ENCODE measurements at places on chromosomes 2 and 18.

- no peak for DNase-seq
Measured at GRCh38 chr18:43022874-43023273, 92.6 kb downstream of the RIT2 start.

- peak; percentile 96 for DNase-seq
Measured at GRCh38 chr2:240434728-240435456, 571 bp upstream of the GPC1 start.

GRCh38 chr18:61992285-61992684 is 99.5 kb upstream of the RNF152 start:
- peak; percentile 38 for DNase-seq

DNA sequence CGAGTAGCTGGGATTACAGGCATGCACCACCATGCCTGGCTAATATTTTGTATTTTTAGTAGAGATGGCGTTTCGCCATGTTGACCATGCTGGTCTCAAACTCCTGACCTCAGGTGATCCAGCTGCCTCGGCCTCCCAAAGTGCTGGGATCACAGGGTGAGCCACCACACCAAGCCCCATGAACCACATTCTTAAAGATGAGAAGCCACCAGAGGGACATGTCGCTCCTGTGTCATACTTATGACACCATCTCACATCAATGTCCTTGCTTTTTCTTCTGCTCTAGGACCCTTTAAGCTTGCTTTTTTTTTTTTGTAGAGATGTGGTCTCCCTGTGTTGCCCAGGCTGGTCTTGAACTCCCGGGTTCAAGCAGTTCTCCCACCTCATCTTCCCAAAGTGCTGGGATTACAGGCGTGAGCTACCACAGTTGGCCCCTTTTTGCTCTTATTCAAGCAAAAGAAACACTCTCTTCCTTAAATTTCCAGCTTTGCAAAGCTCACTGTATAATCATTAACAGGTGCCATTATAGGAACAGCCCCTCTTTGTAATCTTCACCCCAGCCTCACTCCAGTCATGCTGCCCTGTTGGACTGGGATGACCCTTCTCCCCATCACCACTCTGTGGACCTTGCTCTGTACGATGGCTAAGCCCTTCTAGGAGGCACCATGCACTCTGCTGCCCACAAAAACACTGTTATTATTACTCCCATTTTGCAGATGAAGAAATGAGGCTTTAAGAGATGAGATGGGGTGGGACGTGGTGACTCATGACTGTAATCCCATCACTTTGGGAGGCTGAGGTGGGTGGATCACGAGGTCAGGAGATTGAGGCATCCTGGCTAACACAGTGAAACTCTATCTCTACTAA is 10.8 kb upstream of the KCNG3 start:
- DNase-seq, result no peak

DNA sequence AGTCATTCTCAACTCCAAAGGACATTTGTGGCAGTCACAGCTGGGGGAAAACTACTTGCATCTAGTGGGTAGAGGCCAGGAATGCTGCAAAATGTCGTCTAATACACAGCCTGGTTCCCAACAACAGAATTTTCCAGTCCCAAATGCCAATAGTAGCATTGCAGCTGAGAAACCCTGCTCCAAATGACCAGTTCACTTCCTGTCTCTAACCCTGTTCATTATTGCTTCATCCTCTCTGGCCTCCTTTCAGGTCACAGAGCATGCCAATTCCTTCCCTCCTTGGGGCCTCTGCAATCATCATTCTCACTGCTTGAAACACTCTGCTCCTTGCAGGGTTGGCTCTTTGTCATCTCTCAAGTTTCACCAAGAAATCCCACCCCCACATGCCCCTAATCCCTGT is 139.1 kb downstream of the IRS1 start:
- DNase-seq, result peak; percentile 38

- DNase-seq, result no peak
Measured at GRCh38 chr2:149716687-149717086, 129.1 kb upstream of the MMADHC start.

- no peak for DNase-seq
Measured at GRCh38 chr2:95004711-95005110, 20.8 kb upstream of the MAL start.

GRCh38 chr2:127172306-127172705 is 47.8 kb downstream of the CYP27C1 start:
- no peak for DNase-seq

- DNase-seq, result peak; percentile 95
Measured at GRCh38 chr2:85772019-85772745, 18.4 kb downstream of the ATOH8 start.

DNA sequence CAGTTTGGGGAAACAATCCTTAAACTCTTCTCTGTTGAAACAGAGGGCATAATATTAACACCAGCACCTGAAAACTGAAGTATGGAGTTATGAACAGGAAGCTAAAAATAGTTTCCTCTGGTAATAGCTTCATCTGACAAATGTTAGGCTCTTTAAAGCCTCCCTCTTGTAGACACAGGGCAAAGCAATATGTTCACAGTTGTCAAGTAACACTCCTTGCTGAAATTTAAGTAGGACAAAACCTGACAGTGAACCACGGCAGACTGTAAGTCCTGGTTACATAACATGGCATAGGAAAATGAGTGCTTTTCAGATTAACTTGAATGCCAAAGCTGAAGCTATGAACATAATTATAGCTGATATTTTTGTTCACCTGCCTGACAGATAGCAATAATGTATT is 172.9 kb downstream of the CMPK2 start:
- no peak for DNase-seq

DNA sequence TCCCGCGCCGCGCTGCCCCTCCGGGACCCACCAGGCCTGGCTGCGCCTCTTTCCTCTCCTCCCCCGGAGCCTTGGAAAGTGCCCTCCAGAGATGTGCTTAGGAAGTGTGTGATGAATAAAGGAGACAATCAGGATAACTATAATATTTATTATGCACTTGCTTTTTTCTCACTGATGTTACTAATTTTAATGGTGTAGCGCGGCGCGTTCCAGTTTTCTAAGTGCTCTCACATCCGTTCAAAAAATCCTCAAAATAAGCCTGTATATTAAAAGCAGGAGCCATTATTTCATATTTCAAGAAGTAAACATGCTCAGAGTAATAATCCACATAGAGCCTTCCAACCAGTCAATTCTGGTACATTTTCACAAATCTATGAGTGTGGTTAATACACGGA is 941 bp upstream of the MPPE1 start:
- no peak for DNase-seq

- DNase-seq, result no peak
Measured at GRCh38 chr18:28801876-28802275, 624.9 kb upstream of the CDH2 start.

Data from urothelium cell line (cell line).